ENCODE measurements at places on chromosomes 5 and 9.

DNA sequence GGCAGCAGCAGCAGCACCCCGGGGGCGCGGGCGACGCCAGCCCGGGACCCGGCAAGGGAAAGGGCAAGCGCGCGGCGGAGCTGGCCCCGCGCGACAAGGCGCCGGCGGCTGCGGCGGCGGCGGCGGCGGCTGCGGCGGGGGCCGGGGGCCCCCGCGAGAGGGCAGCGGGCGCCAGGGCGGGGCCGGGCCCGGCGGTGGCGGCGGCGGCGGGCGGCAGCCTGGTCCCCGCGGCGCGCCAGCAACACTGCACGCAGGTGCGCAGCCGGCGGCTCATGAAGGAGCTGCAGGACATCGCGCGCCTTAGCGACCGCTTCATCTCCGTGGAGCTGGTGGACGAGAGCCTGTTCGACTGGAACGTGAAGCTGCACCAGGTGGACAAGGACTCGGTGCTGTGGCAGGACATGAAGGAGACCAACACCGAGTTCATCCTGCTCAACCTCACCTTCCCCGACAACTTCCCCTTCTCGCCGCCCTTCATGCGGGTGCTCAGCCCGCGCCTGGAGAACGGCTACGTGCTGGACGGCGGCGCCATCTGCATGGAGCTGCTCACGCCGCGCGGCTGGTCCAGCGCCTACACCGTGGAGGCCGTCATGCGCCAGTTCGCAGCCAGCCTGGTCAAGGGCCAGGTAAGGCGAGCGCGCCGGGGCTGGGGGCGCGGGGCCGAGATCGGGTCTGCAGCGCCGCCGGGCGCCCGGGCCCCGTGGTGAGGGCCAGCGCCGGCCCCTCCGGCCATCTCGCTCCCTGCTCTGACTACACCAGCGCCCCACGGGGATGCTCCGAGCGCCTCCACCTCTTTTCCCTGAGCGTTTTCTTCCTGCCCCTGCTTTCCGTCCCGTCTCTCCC, at the start of gene UBE2QL1:
TSS of gene UBE2QL1 (plus strand) at position 238 of the 843 bp plus-strand sequence. CDS start at position 273, 35 bp downstream.
- peak; percentile 22 for DNase-seq

GRCh38 chr9:121383715-121384114, 13.7 kb upstream of the STOM start:
- no peak for DNase-seq

- no peak for DNase-seq
These were observed 39.9 kb downstream of the USP20 start for GRCh38 chr9:129875181-129875611.

DNA sequence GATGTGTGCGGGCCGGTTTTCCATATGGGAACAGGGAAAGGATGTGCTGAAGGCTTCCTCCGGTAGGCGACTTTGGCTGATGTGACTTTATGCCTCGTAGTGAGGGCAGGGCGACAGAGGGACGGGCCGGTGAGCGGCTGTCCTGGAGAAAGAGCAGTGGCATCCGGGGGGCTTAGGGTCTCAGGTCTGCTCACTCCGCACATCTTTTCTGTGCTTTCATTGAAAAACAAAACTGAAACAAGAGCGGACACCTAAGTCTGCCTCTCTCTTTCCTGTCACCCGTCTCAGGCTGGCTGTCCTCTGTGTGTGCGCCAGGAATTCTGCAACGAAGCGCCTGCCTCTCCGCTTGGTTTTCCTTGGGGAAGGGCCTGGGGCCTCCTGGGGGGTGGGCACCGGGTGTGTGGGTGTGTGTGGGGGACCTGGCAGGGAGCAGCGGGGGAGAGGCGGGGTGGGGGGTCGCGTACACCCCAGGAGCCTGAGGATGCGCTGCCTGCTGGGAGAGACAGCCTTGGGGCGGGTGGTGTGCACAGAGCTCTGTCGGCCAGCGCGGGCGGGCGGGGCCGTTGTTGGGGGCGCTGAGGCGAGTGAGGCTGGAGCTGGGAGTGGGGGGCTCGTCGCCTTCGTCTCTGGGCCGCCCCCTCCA, 580 bp upstream of the PRRX2 start:
- DNase-seq: no peak

DNA sequence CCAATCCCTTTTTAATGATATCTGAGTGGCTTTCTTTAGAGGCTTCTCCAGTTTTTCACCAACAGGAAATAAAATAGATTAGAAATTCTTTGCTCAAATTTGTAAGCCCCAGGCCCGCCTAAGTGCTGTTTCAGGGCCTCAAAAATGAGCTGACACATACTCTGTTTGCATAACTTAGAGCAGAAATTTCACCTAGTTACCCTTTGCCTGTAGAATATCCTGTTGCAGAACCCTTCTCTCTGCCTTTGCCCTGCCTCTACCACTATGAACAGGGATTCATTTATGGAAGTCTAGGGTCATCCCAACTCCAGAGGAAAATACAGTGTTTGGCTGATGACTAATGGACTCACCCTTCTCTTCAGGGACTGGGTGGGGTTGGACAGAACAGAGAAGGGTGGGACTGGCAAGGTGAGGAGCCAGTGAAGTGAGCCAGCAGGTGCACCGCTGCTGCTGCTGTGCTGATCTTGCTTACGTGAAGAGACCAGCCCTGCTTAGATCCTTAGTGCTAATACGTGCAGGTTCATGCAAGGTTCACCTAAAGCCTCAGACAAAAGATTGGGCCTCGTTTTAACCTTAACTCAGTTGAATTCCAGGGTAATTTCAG, 22.8 kb downstream of the OSTF1 start:
- no peak for DNase-seq

DNA sequence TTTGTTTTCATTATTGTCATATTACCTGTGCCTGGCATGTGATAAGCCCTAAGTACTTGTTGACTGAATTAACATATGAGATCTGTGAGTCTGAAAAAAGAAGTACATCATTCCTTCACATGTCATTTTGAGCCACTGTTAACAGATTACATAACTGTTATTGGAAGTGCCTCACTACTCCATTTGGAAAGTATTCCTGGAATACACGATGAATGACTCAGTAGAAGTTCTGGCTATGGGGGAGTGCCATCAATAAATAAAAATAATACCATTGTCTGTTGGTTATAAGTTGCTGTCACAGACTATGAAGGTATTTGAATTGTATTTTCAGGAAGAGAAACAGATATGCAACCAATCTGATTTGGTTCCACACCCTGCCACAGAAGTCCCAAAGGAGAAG, 12.9 kb downstream of the NIPSNAP3B start:
- no peak for DNase-seq

DNA sequence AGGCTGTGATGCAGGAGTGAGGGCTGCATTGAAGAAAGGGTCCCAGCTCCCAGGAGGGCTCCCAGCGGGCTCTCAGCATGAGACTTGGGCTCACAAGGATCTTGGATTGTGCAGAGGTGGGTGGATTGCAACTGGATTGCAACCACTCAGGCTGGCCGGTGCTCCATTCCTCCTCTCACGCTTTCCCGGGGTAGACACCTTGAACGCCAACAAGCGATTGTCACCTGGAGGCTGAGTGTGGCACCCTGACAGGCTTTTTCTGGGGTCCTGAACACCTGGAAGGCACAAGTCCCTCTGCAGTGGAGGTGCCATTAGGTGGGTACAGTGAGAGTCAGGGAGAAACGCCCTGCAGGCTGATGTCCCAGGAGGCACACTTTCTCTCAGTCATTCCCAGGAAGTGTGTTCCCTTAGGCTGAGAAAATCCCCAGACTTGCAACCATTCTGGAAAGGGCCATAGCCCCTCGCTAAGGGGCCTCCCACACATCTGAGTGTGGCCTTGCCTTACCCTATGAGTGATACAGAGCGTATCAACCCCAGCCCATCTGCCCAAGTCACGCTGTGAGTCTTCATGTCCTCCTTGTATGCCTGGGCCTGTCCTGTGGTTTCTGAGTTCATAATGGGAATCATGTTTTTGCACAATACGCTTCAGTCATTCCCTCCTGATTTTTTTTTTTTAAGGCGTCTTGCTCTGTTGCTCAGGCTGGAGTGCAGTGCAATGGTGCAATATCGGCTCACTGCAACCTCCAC, 488.1 kb downstream of the IRX1 start:
- DNase-seq: no peak

- DNase-seq: no peak
These were observed 985.3 kb upstream of the DMAC1 start for GRCh38 chr9:8784838-8785237.

DNA sequence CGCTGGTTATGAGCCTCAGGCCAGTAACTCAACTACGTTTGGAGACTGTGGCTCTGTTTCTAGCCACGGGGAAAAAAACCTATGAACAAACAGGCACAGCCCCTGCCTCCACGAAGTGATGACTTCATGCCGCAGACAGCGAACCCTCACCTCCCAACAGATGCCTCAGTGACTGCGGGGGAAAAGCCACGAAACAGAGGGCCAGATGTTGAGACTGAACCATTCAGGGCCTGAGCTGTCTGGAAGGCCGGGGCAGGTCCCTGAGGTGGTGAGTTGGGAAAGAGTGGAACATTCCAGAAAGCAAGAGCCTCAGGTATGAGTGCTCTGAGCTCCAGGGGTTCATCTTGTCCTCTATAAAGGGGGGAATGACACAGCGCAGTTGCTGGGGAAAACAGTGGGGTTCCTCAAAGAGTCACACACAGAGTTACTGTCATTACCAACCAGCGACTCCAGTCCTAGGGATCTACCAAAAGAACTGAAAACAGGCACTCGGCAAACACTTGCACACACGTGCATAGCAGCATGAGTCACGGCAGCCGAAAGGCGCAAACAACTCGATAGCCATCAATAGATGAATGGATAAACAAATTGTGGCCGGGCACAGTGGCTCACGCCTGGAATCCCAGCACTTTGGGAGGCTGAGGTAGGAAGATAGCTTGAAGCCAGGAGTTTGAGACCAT, 15.3 kb downstream of the PLPP7 start:
- DNase-seq: no peak

DNA sequence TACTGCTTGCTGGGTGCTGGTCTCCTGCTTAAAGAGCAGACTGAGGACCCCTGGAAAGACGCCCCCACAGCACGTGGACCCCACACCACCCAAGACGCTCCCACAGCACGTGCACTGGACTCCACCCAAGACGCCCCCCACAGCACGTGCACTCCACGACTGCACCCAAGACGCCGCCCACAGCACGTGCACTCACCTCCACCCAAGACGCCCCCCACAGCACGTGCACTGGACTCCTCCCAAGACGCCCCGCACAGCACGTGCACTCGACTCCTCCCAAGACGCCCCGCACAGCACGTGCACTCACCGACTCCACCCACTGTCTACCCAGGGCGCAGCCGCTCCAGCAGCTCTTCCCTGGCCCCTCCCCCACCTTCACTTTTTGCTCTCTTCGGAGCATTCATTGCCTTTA, 50.5 kb downstream of the EHMT1 start:
- no peak for DNase-seq

- DNase-seq: no peak
These were observed 187.1 kb downstream of the EDIL3 start for GRCh38 chr5:84197538-84197937.

- peak; percentile 30 for DNase-seq
These were observed 16.2 kb upstream of the TJP2 start for GRCh38 chr9:69157751-69158466.

GRCh38 chr5:94337617-94338016, 280.8 kb downstream of the KIAA0825 start:
- no peak for DNase-seq

GRCh38 chr5:2094616-2094995, 211.9 kb upstream of the IRX4 start:
- DNase-seq: no peak

GRCh38 chr5:159098603-159099436, 896 bp downstream of the EBF1 start:
- peak; percentile 53 for DNase-seq

DNA sequence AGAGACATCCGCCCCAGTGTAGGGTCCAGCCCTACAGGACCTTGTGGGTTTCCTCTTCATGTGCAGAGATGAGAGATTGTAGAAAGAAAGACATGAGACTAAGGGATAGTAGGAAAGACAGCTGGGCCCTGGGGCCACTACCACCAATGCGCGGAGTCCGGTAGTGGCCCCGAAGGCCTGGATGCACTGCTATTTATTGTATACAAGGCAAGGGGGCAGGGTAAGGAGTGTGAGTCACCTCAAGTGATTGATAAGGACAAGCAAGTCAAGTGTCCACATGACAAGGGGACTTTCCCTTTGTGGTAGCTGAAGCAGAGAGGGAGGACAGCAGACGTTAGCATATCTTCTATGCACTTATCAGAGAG, 6.2 kb upstream of the TMEM141 start:
- DNase-seq: no peak

GRCh38 chr9:37486616-37487548, 1.1 kb downstream of the POLR1E start:
- DNase-seq: no peak

DNA sequence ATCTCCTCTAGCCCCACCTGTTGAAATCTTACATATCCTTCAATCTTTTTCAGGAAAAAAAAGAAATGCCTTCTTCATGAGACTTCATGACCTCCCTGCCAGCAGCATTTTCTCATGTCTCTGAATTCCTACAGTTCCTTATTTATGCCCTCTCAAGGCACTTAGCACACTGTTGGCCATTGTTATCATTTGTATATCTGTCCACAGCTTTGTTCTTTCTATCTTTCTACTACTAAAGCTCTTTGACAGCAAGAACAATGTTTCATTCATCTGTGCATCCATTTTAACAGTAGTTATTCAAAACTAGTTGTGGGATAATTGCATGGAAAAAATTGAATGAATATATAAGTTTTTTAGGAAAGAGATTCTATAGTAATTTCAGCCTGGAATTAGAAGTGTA, 20.9 kb upstream of the GZMA start:
- no peak for DNase-seq

DNA sequence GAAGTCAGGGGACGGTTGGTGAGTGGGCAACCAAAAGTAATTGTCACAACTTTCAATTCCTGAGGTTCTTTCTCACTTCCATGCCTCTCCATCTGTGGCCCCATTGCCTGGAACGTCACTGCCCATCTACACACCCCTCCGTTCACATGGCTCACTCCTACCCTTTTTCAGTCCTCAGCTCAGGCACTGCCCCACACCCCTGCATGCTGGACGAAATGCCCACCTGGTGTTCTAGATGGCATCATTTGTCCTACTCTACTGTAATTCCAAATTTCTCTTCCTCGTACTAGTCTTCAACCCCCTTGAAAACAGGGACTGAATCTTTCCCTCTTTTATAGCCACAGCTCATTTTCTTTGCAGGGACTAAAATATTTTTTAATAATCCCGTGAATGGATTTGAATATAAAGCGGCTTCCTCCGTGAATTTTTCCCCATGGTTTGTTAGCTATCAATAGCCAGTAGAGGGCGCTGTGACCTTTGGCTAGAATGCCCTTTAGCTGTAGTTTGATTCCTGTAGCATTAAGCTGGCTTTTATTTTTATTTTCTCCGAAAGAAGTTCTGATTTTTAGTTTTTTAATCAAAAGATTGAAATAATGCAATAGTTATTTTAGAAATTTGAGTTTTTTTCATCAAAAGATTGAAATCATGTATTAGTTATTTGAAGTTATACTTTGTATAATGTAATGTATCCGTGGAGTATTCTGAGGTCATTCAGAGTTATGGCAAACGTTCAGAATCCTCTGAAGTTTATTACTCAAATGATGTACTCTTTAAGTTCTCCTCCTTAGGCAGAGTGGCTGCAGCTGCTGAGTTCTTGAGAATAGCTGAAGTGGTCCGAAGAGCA, 232.1 kb downstream of the SH3GL2 start:
- peak; percentile 25 for DNase-seq

- DNase-seq: no peak
These were observed 390.1 kb downstream of the CCDC171 start for GRCh38 chr9:15942831-15943424.
